ENCODE measurements at places on chromosomes 2 and 18. TPM values are rescaled to one million over a fixed set of nuclear protein-coding genes. Genes with fewer than 3 reads are reported as not detected.

DNA sequence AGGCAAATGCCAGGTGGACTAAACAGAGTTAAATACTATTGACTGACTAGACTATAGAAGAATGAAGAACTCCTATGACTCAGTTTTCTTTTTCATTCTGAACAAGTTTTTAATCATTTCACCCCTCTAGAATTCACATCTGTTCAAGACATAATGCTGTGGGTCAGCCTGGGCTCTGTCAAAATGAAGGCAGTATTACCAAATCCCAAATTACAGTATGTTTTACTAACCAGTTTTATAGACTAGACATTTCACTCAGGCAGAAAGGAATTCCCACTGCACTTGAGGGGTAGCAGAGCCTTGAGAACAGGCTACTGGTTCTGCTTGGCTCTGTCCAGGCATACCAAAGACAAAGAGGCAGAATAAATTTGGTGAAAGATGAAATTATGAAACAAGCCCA, 511.7 kb downstream of the EPHA4 start:
- no peak overlapping the region for H3K27ac ChIP-seq
- no peaks in the 10 kb centered on the region for H3K4me1 ChIP-seq
- no peaks in the 10 kb centered on the region for H3K27me3 ChIP-seq
- DNase-seq, result no peak

- peaks cover 57% of the 10 kb centered on the region for H3K27me3 ChIP-seq
- H3K4me3 ChIP-seq, result no peak overlapping the region
- DNase-seq, result no peak
- no peaks in the 10 kb centered on the region for H3K36me3 ChIP-seq
- no peak overlapping the region for H3K27ac ChIP-seq
Observed at GRCh38 chr2:219059725-219060682, 717 bp downstream of the IHH start.

DNA sequence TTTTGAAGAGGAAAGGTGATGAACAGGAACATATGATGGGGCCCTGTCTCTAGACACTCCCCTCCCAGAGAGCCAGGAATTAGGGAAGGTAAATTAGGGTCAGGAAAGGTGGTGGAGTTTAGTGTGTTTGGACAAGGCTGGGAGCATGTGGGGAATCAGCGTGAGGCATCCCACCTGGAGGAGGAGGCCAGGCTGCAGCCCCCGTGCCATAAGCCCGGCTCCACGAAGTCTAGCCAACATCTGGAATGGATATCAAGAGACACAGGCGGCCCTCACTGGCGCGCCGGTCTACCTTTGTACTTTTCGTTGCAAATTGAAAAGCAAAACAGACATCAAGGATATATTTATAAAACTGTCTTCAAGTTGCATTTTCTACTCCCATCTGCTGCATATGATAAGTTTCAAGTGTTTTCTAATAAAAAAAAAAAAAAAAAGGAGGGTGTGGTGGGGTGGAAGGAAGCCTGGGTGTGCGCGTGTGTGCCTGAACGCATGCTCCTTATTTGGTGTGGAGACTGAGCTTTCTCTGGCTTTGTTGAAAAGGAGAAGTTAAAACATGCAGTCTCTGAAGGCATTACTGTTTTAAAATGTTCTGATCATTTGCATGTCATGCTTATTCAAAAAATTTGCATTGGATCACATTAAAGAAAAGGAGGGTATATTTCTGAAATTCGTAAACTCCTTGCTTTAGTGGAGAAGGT, 546.7 kb upstream of the ID2 start:
- H3K27ac ChIP-seq, result no peak overlapping the region
- no peaks in the 10 kb centered on the region for H3K4me1 ChIP-seq
- peaks cover 6% of the 10 kb centered on the region for H3K36me3 ChIP-seq
- no peak for DNase-seq

- no peaks in the 10 kb centered on the region for H3K27me3 ChIP-seq
- no peaks in the 10 kb centered on the region for H3K4me1 ChIP-seq
- H3K4me3 ChIP-seq, result no peak overlapping the region
- no peak overlapping the region for H3K27ac ChIP-seq
- no peaks in the 10 kb centered on the region for H3K36me3 ChIP-seq
Observed at GRCh38 chr18:39172695-39173421, 1607.3 kb upstream of the CELF4 start.

DNA sequence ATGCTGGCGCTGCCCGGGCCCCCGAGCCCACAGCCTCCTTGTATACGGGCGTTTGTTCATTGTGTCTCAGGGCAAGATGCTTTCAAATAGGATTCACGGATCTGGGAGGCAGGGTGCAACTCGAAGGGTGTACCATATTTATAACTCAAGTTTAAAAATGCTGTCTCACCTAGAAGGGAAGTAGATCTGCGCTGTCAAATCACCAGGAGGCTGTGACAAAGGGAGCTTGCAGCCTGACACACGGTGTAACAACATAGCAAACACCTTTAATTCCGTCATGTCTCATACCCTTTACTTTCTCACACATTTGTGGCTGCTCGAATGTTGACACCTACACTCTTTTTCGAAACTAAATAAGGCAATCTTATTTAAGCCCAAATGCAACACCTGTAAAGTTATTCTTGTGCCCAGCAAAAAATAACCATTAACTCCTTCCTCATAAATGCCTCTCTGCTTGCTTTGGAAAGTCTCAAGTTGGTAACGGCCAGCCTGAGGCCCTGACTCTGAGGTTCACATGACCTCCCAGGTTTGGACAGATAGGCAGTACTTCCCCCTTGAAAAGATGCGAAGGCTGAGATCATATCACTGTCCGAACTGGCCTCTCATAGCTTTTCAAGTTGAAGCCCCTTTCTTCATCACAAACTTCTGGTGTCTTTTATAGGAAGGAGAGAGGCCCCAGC, 11.6 kb downstream of the ZEB2 start:
- peaks cover 27% of the 10 kb centered on the region for H3K27me3 ChIP-seq
- no peaks in the 10 kb centered on the region for H3K36me3 ChIP-seq
- peaks cover 52% of the 10 kb centered on the region for H3K4me1 ChIP-seq

DNA sequence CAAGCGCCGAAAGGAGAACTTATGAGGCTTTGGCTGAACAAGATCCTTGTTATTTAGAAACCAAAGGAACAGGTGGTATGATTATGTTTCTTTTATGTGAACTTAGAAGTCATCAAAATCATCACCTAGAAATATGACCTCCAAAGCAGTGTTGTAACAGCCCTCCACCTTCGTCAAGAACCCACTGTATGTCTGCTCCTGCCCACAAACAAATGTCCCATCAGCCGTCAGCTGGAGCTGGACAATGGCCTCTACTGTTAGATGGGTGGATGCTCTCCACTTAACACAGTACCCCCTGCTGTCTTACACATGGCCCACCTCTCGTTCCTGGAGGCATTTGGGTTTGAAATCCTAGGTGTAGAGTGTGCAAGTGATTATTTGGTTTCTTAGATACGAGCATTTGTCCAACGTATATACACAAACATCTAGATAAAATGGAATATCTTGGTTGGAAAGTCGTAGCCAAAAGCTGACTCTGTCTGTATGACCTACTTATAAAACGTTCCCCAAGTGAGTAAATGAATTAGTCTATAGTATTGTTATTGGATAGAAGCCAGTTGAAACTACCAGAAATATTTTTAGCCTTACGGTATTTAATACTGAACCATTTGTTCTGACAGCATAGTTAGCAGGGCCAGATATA, 113.0 kb downstream of the CRIM1 start:
- no peaks in the 10 kb centered on the region for H3K4me1 ChIP-seq
- H3K27ac ChIP-seq, result no peak overlapping the region
- peaks cover 2% of the 10 kb centered on the region for H3K27me3 ChIP-seq
- no peak overlapping the region for H3K4me3 ChIP-seq
- peaks cover 5% of the 10 kb centered on the region for H3K36me3 ChIP-seq
- DNase-seq, result no peak

GALR1 gene
- total RNA-seq, result not detected

COMMD1 gene
- 25.4 TPM for total RNA-seq

CENPA gene
- total RNA-seq, result 16.6 TPM
